ENCODE measurements at places on chromosomes 2 and 18. TPM values are rescaled to one million over a fixed set of nuclear protein-coding genes. Genes with fewer than 3 reads are reported as not detected.

- no peak overlapping the region for H3K27ac ChIP-seq
- no peaks in the 10 kb centered on the region for H3K27me3 ChIP-seq
- H3K4me1 ChIP-seq, result no peaks in the 10 kb centered on the region
These were observed 44.2 kb downstream of the WDPCP start for GRCh38 chr2:63544017-63544627.

DNA sequence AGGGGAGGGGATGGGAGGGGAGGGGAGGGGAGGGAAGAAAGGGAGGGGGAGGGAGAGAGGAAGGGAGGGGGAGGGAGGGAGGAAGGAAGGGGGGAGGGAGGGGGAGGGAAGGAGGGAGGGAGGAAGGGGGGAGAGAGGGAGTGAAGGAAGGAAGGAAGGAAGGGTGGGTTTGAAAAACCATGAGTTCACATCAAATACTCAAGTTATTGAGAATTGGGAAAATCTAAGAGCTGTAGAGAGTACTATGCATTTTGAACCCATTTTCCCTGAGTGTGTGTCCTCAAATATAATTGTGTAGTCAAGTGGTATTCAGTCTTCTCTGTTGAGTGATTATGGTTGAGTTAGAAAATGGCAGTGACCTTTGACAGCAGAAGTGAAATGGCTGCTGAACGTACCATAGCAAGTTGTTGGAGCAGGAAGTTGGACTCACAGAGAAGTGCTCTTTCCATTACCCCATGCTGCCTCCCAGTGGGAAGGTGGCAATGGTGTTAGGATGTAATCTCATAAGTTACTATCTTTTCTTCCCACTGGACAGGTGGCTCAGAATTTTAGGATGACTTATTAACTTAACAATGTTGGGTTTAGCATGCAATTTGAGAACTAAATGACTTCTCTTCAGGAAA is 214.6 kb downstream of the SETBP1 start:
- no peak overlapping the region for H3K4me3 ChIP-seq
- H3K27ac ChIP-seq, result no peak overlapping the region
- peaks cover 2% of the 10 kb centered on the region for H3K27me3 ChIP-seq
- DNase-seq, result peak; percentile 38

DNA sequence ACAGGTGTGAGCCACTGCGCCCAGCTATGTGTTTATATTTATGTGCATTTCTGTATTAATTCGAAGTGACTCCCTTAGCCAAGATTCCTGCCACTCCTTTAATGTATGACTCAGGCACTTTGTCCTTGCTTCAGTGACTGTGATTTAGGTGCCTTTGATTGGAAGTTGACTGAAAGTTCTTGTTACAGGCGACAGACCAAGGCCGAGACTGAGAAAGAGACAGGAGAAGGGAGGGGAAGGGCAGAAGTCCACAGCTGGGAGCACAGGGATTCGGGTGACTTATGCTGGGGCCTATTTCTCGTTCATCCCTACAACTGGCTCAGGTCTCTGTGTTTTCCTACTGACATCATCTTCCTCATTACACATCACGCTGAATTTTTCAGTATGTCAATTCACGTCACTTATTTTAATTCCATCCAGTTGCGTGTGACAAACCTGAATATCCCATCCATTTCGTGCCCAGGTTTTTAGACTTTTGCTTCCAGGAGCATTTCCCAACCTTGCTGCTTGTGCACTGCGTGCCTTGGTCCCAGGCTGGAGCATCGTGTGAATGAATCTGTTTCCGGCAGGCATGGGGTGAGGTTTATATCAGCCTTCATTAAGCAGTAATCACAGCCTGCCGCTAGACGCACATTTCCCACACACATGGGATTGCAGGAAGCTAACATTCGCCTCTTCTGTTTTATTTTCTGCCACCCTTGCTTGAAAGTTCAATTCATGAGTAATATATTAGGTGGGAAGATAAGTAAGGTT is 42.4 kb downstream of the TMEM18 start:
- no peak overlapping the region for H3K27ac ChIP-seq
- H3K4me3 ChIP-seq, result no peak overlapping the region
- no peak for DNase-seq
- peaks cover 5% of the 10 kb centered on the region for H3K4me1 ChIP-seq

DNA sequence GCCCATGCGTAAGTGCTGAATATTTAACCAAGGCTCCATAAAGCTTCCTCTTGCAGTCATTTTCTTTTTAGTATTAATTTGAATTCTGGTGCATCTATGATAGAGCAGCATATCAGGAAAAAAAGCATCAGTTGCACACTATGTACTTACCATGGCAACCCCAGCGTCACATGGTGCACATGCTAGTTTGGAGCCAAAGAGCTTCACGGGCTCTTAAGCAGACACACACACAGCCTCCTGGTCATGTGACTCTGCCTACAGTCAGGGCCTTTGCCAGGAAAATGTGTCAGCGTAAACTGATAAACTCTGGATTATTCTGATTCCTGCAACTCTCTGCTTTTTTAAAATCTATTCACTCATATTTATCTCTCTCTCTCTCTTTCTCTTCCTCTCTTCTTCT is 30.2 kb downstream of the NYAP2 start:
- DNase-seq, result no peak
- H3K4me3 ChIP-seq, result no peak overlapping the region
- H3K27ac ChIP-seq, result no peak overlapping the region
- no peaks in the 10 kb centered on the region for H3K36me3 ChIP-seq
- no peaks in the 10 kb centered on the region for H3K4me1 ChIP-seq
- no peaks in the 10 kb centered on the region for H3K27me3 ChIP-seq

DNA sequence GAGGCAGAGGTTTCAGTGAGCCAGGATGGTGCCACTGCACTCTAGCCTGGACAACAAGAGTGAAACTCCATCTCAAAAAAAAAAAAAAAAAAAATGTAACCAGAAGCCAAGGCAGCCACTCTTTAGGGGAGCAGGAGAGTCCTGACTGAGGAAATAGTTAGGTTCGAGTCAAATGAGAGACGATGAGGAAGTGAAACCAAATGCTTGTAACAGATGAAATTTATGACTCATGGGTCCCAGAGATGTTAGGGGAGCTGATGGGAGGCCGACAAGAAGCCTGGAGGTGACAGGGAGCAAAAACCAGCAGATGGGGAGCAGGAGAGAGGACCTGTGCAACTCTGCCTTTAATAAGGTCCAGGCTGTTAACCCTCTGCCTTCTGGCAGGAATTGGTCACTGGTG is 756.1 kb upstream of the DDX18 start:
- H3K27ac ChIP-seq, result no peak overlapping the region
- no peak overlapping the region for H3K4me3 ChIP-seq
- peak; percentile 9 for DNase-seq
- no peaks in the 10 kb centered on the region for H3K4me1 ChIP-seq

DNA sequence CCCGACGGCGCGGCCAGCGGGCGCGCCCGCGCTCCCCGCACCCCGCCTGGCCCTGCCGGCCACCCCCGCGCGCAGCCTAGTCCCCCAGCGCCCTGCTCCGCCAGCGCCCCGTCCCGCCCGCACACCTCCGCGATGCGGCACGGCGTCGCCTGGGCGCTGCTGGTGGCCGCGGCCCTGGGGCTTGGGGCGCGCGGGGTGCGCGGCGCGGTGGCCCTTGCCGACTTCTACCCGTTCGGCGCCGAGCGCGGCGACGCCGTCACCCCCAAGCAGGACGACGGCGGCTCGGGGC is 232 bp downstream of the SNED1 start:
- peaks cover 4% of the 10 kb centered on the region for H3K27me3 ChIP-seq
- H3K4me3 ChIP-seq, result peak overlapping the region; percentile 19
- H3K36me3 ChIP-seq, result no peaks in the 10 kb centered on the region
- DNase-seq, result no peak
- no peak overlapping the region for H3K27ac ChIP-seq
- H3K4me1 ChIP-seq, result peaks cover 10% of the 10 kb centered on the region

DNA sequence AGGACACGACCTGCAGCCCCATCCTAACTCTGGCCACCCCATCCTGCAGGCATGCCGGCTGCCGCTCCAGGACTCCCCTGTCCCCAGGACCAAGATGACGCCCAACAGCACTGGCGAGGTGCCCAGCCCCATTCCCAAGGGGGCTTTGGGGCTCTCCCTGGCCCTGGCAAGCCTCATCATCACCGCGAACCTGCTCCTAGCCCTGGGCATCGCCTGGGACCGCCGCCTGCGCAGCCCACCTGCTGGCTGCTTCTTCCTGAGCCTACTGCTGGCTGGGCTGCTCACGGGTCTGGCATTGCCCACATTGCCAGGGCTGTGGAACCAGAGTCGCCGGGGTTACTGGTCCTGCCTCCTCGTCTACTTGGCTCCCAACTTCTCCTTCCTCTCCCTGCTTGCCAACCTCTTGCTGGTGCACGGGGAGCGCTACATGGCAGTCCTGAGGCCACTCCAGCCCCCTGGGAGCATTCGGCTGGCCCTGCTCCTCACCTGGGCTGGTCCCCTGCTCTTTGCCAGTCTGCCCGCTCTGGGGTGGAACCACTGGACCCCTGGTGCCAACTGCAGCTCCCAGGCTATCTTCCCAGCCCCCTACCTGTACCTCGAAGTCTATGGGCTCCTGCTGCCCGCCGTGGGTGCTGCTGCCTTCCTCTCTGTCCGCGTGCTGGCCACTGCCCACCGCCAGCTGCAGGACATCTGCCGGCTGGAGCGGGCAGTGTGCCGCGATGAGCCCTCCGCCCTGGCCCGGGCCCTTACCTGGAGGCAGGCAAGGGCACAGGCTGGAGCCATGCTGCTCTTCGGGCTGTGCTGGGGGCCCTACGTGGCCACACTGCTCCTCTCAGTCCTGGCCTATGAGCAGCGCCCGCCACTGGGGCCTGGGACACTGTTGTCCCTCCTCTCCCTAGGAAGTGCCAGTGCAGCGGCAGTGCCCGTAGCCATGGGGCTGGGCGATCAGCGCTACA is 2.1 kb downstream of the GPBAR1 start:
- H3K36me3 ChIP-seq, result peaks cover 49% of the 10 kb centered on the region
- peaks cover 76% of the 10 kb centered on the region for H3K4me1 ChIP-seq
- DNase-seq, result no peak
- H3K27me3 ChIP-seq, result no peaks in the 10 kb centered on the region
- peak overlapping the region; percentile 87 for H3K27ac ChIP-seq

DNA sequence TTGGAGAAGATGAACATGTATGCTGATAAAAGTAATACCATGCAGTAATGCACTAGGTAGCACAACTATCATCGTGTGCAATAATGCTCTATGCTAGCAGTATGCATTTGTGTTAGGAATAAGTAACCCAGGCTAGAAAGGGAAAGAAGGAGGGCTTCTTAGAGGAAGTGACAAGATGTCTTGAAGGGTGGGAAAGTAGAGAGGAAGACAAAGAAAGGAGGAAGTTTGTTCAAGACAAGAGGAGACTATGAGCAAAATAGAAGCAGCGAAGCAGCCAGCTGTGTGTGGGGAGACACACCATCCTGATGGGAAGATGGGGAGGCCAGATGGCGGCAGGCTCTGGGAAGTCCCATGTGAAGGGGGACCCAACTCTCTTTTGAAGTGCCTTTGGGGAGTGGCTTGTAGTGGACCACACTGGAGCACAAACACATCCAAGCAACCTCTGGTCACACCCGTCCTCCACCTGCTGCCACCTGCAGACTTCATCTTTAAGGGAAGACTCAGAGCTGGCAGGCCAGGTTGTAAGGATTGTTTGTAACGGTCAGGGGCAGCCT is 39.9 kb upstream of the INHBB start:
- H3K4me1 ChIP-seq, result peaks cover 13% of the 10 kb centered on the region
- no peaks in the 10 kb centered on the region for H3K27me3 ChIP-seq
- H3K4me3 ChIP-seq, result no peak overlapping the region
- peak overlapping the region; percentile 47 for H3K27ac ChIP-seq
- H3K36me3 ChIP-seq, result peaks cover 5% of the 10 kb centered on the region

- no peaks in the 10 kb centered on the region for H3K36me3 ChIP-seq
- no peak overlapping the region for H3K4me3 ChIP-seq
- H3K4me1 ChIP-seq, result peaks cover 15% of the 10 kb centered on the region
- no peak overlapping the region for H3K27ac ChIP-seq
- H3K27me3 ChIP-seq, result no peaks in the 10 kb centered on the region
- DNase-seq, result no peak
These were observed 15.8 kb upstream of the VRK2 start for GRCh38 chr2:58030771-58031170.

DNA sequence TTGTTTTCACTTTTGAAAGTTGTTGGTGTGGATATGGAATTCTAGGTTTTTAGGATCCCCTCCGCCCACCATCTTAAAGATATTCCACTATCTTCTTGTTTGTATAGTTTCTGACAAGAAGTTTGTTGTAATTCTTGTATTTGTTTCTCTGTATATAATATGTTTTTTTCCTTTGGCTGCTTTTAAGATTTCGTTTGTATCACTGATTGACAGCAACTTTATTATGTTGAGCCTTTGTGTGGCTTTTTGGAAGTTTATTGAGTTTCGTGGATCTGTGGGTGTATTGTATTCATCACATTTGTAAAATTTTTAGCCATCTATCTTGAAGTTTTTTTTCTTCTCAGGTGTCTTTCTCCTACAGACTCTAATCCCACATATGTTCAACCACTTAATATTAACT is 200.1 kb downstream of the MCFD2 start:
- H3K4me3 ChIP-seq, result no peak overlapping the region
- H3K36me3 ChIP-seq, result no peaks in the 10 kb centered on the region
- no peak for DNase-seq
- H3K27me3 ChIP-seq, result no peaks in the 10 kb centered on the region
- H3K27ac ChIP-seq, result no peak overlapping the region
- no peaks in the 10 kb centered on the region for H3K4me1 ChIP-seq

DNA sequence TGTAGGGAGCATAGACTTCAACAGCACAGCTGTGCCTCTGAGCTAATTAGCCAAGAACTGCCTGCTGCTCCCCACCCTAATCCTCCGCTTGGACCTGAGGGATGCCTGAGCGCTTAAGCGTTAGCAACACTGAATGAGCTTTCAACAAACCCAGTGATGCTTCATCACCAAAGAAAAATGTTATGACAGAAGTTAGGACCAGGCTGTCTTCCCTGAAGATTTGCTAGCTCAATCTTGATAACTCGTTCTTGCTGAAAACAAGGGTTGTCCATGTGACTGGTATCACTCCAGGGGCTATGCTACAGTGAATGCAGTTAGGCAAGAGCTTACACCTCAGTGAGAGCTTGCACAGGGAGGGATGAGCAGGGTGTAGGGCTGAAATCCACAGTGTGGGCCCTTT is 190.7 kb upstream of the SIX2 start:
- no peak overlapping the region for H3K4me3 ChIP-seq
- H3K27ac ChIP-seq, result no peak overlapping the region
- H3K36me3 ChIP-seq, result no peaks in the 10 kb centered on the region
- no peaks in the 10 kb centered on the region for H3K27me3 ChIP-seq

- no peaks in the 10 kb centered on the region for H3K4me1 ChIP-seq
- no peak overlapping the region for H3K27ac ChIP-seq
- DNase-seq, result no peak
- H3K36me3 ChIP-seq, result no peaks in the 10 kb centered on the region
These were observed 95.5 kb upstream of the COL3A1 start for GRCh38 chr2:188878716-188879115.

RUFY4 gene
- polyA plus RNA-seq, result 0.68 TPM

LHCGR gene
- not detected for polyA plus RNA-seq

GAL3ST2 gene
- not detected for polyA plus RNA-seq

DSEL gene
- not detected for polyA plus RNA-seq

C2orf72 gene
- polyA plus RNA-seq, result not detected

SLC4A3 gene
- polyA plus RNA-seq, result not detected

CTLA4 gene
- not detected for polyA plus RNA-seq
